ENCODE measurements at places on chromosomes 1 and 21.

DNA sequence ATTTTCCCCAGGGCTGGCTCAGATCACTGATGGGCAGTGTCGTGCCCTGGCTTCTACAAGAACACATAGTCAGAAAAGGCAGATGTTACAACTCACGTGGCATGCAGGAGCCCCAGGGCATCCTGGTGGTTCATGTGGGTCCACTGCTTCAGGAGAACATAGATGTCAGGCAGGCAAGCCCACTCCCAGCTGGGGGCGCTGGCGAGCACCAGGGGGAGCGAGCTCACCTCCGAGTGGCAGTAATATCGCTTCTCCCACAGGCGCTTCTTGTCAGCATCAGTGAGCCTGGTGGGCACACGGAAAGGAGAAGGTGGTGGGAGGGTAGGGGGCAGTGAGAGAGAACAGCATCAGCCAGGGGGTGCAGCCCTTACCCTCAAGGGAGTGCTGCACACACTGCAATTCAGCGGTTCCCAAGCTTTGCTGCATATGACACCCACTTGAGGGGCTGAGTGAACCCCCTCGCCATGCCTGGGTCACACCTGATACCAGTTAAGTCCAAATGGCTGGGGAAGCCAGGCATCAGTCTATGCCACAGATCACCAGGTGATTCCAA is 34.3 kb upstream of the PPP1R15B start:
- DNase-seq = no peak

GRCh38 chr1:84540759-84541158 is 33.5 kb downstream of the CTBS start:
- no peak for DNase-seq

GRCh38 chr1:199422206-199422605 is 605.3 kb upstream of the NR5A2 start:
- DNase-seq = no peak

DNA sequence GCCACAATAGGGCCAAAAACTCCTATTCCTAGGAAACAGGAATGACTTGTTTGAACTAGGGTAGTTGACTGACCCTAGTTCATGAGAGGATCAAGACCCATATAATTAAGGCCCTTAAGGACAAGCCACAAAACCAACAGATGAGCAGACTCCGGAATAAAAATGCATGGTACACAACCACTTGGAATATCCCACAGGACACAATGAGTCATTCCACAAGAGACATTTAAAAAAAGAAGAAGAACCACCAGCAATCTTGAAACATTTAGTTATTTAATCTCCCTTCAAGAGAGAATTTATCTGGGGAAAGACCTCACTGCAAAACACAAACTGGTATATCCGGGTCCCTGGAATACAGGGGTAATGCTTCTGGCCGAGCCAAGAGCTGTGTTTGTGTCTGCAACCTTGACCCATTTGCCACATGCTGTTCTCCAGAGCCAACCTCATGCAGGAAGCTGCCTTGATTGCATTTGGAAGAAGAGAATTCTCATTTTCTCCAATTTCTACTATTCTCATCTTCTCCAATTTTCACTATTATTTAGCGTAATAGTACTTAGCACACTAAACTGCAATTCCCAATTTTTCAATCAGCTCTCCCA is 135.5 kb downstream of the TGFBR3 start:
- DNase-seq = no peak

GRCh38 chr1:116405241-116406135 is 32.4 kb downstream of the ATP1A1 start:
- DNase-seq = no peak

DNA sequence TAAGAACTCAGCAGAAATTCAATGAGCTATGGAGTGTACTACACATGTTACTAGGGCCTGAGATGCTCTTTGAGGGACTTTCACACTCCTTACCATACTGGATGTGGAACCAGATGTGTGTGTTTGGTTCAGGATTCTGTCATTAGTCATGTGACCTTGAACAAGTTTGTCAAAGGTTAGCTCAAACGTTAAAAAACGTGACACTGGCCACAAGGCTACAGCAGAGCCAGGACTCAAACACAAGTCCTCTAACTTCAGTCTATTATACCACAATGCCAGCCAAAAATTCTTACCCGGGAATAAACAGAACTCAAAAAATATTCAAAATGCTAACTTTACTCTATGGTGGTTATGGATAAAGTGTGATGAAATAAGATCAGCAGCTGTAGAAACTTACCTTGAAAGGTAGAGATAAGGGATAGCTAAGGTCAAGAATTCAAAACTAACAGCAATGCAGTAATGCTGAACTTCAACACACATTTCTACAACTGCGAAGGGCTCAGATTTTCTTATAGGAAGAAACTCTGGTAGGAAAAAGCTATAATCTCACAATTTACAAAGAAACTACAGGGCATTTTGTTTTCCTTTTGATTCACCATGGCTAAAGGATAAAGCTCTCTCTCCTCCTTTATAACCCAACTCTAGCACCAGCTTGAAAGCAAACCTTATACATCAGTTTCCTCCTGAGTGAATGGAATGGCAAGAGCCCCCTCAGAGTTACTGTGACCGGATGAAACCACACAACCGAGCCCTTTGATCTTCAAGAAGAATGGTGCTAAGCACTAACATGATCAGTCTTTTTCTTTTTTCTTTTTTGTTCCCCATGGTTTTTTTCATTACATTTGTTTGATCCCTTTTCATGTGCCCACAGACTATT is 233.9 kb downstream of the SLC45A1 start:
- DNase-seq = no peak

- DNase-seq = no peak
Observed at GRCh38 chr1:241129207-241129960, 227.6 kb downstream of the RGS7 start.

- DNase-seq = peak; percentile 99
Observed at GRCh38 chr1:159881622-159882526, 18.1 kb downstream of the CFAP45 start.

DNA sequence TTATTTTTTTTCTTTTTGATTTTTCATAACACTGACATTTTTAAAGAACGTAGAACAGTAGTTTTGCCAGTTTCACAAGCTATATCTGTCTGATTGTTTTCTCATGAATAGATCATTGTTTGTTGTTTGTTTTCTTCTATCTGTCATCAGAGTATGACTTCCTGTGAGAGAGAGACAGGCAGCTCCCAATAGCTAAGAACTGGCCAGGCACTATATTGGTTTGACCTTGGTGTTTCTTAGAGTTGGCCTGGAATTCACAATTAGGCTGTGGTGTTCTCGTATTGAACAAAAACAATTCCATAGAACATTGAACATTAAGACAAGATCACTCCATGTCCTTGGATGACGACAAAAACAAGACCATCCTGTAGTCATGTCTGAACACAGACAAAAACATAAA is 43.4 kb downstream of the RPS6KC1 start:
- no peak for DNase-seq

DNA sequence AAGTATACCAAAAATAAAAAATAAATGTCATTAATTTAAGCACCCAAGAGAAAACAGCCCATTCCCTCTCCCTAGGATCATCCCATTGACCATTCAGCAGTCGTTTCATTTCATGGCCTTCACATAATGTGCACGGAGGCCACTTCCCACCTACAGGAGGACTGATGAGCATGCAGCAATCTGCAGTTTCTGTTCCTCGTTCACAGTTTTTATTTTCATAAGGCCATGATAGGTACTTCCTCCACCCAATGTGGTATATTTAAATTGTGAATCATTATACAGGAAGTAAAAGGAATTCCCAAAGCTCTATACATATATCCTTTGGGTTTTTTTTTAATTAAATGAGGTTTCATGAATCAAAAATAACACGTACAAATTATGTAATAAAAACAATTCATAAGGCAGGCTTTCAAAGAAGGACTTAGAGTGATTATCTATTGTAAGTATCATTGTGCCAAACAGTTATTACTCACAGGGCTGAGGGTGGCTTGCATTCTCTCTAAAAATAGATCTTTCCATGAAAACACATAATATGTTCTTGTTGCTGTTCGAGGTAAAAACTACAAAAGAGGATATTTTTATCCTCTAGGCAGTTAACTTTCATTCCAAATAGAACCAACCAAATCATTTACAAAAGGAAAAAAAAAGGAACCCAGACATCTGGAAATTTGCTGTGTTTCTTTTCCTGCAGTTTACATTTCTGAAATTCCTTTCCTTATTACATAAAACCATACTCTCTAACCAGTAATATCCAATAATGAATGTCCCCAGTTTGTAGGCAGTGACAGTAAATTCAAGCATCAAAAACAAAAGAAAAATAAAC is 27.5 kb upstream of the SLC44A3 start:
- no peak for DNase-seq

GRCh38 chr1:234120327-234120944 is 216.0 kb downstream of the SLC35F3 start:
- no peak for DNase-seq

- DNase-seq = no peak
Observed at GRCh38 chr1:234458352-234459017, 20.5 kb downstream of the TARBP1 start.

GRCh38 chr1:236654957-236655356 is 31.3 kb upstream of the ACTN2 start:
- no peak for DNase-seq

- DNase-seq = no peak
Observed at GRCh38 chr1:146031476-146031875, 9.9 kb upstream of the HJV start.

- DNase-seq = no peak
Observed at GRCh38 chr1:24551290-24551959, 4.5 kb upstream of the NCMAP start.

GRCh38 chr21:33109574-33110339 is 39.8 kb downstream of the OLIG1 start:
- DNase-seq = no peak
